ENCODE measurements at places on chromosomes 1 and 21.
A peak's percentile ranks its signal among the peaks of the same experiment; 100 is the strongest.

DNA sequence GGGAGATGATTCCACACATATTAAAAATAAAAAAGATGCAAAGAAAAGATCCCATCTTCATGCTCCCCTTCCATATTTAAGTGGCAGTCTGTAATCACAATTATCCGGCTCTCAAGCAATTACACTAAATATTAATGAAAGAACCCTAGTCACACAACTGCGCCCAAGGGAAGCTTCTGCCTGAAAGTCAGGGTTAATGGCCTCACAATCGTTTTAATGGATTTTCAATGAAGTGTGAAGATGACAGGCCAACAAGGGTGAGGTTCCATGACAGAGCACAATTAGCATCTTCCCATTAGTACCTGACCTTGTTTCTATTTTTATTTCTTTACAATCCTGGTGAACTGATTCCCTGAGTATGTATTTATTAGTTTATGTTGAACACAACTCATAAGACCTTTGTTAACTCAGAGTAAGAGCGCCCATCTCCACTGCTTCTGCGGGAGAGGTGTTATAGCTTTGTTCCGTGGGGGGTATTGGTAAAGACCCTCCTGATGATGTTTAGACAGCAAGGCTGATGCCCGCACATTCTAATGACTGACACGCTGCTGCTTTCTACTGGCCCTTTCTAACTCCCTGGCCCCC, 80.9 kb downstream of the IER5 start:
- DNase-seq, result no peak

GRCh38 chr1:910311-910880, 13.3 kb upstream of the SAMD11 start:
- no peak for DNase-seq

- DNase-seq, result no peak
These were observed 926 bp upstream of the SCMH1 start for GRCh38 chr1:41243079-41243385.

DNA sequence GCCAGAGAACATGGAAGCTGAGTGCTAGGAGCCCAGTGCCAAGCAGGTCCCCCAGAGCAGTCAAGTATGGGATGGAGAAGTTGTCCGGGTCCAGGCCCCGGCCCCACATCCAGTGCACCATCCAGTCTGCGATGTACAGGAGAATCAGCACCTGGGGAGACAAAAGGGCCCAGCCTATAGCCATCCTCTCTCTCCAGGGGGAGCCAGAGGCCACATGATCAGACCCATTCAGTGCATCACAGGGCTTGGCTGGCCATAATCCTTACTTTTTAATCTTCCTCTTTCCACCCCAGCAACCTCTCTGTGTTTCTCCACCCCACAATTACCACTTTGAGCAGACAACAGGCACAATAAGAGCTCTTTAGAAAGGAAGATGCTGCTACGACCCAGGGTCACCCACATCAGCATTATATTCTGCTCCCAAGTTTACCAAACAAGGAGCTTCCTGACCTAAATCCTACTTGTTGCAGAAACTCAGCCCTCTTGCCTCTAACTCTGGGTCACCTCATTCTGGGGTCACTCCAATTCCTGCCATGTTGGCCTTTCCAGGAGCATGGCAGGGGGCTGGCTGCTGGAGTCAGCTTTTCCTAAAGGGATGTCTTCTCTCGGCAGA, 16.4 kb upstream of the RAB29 start:
- peak; percentile 66 for DNase-seq

- peak; percentile 39 for DNase-seq
These were observed 37.3 kb upstream of the IL10 start for GRCh38 chr1:206809504-206810084.

DNA sequence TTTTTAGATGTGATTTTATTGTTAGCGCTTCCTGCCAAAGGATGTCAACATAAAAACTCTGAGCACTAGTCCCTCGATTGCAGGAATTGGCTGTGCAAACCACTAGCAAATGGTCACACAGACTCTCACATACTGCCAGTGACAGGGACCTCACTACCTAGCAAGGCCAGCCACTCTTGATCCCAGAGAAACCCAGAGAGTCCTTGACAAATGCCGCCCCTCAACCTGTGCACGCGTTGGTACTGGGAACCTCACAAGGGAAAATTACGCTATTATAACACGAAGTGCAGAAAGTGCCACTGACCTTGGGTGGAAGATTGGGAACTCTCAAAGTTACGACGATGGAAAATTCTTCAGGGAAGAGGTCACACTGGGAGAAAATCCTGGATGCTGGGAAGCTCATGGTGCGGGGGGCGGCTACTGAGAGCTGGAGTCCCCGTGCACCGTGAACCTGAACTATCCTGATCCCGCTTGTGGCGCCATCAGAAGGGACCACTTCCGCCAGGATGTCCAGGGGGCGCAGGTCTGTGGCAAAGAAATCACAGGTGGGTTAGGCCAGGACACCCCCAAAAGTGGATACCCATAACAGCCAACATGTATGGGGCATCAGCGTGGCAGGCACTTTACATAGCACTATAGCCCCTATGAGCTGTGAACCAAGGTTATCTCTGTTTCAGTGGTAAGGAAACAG, 5.9 kb upstream of the KRTAP10-4 start:
- DNase-seq, result no peak

- DNase-seq, result no peak
These were observed 4.0 kb downstream of the FAAP20 start for GRCh38 chr1:2190491-2190976.

- no peak for DNase-seq
These were observed 1.2 kb upstream of the RWDD3 start for GRCh38 chr1:95232646-95233318.

- no peak for DNase-seq
These were observed 40.9 kb upstream of the CITED4 start for GRCh38 chr1:40903106-40903505.

DNA sequence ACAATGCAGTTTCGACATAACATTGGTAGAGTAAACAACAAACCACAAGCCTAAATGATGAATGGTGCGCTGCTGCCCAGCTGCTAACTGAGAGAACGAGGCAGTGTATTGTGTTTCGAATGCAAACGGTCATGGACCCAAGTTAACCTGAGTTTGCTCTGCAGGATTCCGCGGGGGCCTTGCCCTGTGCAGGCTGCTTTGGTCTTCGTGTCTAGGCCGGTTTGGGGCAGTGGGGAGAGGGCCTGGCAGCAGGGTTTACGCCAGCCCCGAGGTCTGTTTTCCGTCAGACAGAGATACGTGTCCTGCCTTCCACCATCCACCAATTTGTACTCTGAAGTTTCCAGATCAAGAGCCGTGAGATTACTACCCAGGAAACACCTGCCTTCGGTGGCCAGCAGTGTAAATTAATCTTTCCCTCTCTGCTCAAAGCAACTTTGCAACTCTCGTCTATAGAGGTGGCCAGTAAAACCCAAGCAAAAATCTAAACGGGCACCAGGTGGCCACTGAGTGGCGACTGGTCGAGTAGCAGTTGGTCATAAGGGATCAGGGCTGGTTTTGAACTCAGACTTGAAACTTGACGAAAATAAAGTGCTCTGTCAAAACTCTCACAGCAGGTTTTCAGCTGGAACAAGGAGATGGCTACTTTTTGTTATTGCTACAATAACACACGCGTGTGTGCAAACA, 6.3 kb upstream of the PRDM15 start:
- DNase-seq, result no peak

GRCh38 chr1:10339815-10340214, 59.0 kb upstream of the PGD start:
- DNase-seq, result no peak

GRCh38 chr21:30425826-30426225, at the start of gene KRTAP13-3:
KRTAP13-3 (minus strand) TSS chr21:30425926; CDS start chr21:30425912, 14 bp downstream.
- no peak for DNase-seq

DNA sequence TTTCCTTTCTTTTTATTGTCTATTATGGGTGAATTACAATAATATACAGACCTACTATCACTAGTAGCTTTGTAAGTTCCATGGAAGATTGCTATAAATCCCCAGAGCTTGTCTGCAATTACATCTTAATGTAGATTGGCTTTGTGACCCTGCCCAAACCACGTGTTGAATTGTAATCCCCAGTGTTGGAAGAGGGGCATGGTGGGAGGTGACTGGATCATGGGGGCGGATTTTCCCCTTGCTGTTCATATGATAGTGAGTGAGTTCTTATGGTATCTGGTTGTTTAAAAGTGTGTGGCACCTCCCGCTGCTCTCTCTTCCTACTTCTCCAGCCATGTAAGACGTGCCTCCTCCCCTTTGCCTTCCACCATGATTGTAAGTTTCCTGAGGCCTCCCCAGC, 34.9 kb upstream of the CDC42BPA start:
- no peak for DNase-seq

GRCh38 chr1:158932171-158932570, 819 bp downstream of the PYHIN1 start:
- peak; percentile 32 for DNase-seq

DNA sequence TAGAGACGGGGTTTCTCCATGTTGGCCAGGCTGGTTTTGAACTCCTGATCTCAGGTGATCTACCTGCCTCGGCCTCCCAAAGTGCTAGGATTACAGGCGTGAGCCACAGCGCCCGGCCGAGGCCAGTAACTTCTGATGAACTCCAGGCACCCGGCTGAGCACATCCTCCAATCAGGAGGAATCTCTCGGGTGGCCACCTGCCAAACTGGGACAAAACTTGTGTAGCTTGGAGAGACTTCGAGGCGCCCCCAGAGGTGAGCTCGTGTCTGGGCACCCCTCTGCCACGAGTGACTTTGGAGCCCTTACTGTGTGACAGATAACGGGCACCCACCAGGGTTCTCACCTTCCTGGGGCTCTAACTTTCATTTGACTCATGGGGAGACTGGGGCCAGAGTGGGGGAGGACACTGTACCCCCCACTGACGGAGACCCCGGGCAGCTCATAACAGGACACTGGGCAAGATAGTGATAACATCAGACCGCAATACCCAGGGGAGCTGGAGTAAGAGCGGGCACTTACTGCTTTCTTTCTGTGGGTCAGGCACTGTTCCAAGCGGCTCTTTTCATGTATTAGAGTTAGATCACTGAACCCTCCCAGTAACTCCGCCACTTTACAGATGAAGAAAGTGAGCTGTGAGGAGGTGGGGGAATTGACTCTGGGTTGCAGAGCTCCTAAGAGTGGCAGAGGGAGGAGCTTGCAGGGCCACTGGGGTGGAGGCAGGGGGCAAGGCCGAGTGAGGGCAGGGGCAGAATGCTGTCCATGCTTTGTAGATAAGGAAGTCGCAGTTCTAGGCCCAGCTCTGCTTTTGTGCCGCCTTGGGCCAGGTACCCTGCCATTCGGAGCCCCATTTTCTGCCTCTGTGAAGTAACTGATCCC, 1.9 kb upstream of the PADI2 start:
- no peak for DNase-seq

DNA sequence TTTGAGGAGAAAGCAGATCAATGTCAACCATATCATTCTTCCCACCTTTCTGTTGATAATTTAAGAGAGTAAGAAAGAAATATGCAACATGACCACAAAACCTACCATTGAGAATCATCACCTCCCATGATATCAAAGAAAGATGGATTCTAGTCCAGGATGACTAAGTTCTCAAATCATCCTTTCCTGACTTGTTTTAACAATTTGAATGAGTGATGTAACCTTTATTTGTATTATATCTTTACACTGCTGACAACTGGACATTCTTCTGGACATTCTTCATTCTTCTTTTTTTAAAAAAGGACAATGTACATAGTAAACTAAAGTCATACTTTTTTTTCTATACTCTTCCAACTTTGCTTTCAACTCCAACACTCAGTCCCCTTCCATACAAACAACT, 9.5 kb downstream of the PSMB4 start:
- no peak for DNase-seq

DNA sequence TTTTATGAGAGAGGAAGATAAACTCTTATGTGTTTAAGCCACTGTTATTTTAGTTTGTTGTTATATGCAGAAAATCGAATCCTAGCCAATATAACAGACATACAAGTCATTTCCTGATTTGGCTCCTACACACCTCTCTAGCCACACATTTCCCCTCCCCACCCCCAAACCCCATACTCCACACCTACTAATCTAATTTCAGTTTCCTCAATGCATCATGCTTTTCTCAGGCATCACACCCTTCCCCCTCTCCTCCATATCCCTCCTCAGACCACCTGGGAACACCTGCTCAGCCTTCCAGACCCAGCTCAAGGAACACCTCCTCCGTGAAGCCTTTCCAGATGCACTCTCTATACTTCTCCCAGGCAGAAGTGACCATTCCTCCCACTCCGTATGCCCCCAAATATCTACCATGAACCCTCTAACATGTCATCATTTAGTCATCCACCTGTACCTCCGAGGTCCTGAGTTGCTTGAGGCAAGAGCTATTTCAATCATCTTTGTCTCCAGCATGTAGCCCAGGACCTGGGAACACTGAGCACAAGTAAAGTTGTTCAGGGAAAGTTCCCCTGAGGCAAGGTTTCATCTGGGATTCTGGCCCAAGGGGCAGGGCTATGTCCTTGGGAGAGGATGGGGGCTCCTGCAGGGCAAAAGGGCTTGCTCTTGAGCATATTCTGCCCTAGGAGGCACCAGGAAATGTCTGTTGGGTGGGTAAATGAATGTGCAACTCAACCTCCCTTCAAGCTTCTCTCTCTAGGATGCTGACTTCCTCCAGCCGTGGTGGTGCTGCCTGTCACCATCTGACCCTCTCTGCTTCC, 126.8 kb downstream of the HIVEP3 start:
- DNase-seq, result peak; percentile 27

DNA sequence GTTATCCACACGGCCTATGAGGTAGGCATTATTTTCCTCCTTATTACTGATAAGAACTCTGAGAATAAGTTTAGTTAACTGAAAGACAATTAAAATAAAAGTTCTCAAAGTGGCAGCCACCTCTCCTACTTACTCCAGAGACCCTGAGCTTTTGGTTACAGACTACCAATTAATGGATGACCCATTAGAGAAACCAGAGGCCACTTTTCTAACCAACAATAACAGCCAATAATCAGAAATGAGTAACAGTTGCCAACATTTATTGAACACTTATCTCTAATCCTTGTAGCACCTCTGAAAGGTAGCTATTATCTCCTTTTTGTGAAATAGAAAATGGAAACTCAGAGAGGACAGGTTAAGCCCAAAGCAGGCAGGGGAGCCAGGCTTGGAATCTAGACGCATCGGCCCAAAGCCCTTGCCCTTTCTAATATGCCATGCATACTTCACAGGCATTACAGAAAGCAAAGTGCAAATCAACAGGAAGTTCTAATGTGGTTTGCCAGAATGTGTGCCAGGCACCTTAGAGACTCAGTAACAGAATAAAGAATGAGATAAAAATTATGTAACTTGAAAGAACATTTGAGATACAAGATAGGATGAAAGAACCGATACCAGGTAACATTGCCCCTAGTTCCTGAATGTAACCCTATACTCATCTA, 50.0 kb downstream of the BEND5 start:
- no peak for DNase-seq

GRCh38 chr1:202834771-202835547, 24.2 kb downstream of the PCAT6 start:
- peak; percentile 8 for DNase-seq

DNA sequence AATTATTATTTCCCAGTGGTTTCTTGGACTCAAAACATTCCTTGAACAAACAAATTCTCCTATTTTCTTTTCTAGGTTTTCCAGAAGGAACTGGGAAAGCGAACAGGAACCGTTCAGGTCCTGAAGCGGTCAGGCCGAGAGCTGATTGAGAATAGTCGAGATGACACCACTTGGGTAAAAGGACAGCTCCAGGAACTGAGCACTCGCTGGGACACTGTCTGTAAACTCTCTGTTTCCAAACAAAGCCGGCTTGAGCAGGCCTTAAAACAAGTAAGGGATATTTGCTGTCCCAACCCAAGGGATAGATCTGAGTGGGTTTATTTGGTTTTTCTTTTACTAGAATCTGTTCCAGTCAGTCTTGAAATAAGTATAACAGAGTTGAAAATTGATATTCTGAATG, 39.4 kb upstream of the BMP8A start:
- DNase-seq, result no peak
